ENCODE measurements at places on chromosomes 6 and 20.

DNA sequence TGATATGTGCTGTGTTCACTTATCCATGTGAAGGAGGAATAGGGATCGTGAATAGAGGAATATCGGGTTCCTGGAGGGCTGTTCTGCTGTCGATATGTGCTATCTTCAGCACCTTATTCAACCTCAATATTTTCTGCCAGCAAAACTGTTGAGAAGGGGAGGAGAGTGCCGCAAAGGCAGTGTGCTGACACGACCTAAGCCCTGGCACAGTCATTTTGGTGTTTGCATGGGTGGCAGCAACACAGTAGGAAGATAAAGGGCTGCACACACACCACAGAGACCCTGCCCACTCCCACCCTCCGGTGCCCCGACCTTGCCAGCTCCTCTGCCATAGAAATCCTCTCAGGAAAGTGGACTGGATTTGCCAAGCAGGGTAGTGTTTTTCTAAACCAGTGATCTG is 47.0 kb downstream of the ZDHHC14 start:
- no peak for DNase-seq

- DNase-seq: no peak
These were observed 21.9 kb upstream of the SGK2 start for GRCh38 chr20:43536817-43537440.

- no peak for DNase-seq
These were observed 11.9 kb upstream of the TNFRSF21 start for GRCh38 chr6:47321577-47321976.

DNA sequence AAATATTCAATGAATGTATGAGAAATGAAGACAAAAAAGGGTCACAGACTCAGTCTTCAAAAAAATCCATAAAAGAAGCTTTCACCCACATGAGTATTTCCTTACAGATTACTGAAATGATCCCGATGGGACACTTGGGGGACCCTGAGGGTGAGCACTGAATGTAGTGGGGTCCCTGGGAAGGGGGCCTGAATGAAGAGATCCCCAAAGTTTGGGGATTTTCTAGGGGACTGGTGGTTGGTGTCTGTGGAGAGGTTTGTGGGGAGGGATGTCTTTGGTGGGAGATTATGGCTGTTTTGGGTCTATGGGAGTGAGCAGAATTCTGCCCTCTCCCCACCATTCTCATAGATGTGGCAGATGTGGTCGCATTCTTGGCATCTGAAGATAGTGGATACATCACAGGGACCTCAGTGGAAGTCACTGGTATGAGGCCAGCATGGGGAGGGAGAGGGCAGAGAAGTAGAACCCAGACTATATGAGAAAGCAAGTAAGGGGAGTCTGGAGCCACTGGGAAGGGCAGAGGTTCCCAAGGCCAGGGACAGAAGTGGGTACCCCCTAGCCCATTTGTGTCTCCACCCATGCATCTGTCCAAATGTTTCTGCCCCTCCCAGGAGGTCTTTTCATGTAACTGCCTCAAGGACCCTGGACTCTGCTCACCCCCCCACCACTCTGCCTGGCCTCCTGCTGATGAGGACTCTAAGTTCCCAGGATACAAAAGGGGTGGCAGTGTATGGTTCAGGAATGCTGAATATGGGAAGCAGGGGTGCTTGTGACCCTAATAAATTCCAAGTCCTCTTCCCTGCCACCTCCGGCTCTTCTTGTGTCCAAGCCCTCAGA is 1.8 kb downstream of the HSD17B8 start:
- no peak for DNase-seq

- DNase-seq: no peak
These were observed 1.2 kb upstream of the ZNFX1 start for GRCh38 chr20:49278818-49279676.
